ENCODE measurements at places on chromosomes 12 and 14. TPM values are rescaled to one million over a fixed set of nuclear protein-coding genes. Genes with fewer than 3 reads are reported as not detected.

Gene TTC9
- 9.7 TPM for polyA plus RNA-seq

Gene TAS2R8
- polyA plus RNA-seq = not detected

DNA sequence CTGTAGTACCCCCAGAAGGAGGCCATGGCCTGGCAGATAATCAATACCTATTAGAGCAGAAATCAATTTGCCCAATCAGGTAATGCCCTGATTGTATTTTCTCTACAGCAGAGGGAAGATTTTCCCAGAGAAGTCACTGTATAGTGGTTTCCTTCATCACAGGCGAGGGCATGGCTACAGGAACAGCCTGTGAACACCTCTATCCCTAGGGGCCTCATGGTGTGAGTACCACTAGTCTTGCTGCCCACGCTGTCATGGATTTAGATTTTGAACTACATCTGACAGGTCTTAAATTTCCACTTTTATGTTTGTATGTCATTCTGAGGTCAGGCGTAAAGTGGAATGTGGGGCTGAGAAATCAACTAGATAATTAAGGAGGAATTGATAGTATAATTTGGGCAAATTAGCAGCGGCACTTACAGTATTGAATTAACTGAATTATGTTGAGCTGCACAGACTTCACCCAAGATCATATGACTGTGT lies 42.4 kb upstream of the STXBP6 start:
- no peak for DNase-seq

GRCh38 chr14:59339524-59340330 lies 125.5 kb downstream of the GPR135 start:
- DNase-seq = no peak

- no peak for DNase-seq
Observed at GRCh38 chr14:90717916-90718315, 98.3 kb downstream of the TTC7B start.

- DNase-seq = no peak
Observed at GRCh38 chr12:88416786-88417185, 163.5 kb downstream of the KITLG start.

- DNase-seq = no peak
Observed at GRCh38 chr14:75343911-75344310, 65.3 kb downstream of the FOS start.

- DNase-seq = no peak
Observed at GRCh38 chr12:46065412-46066166, 75.2 kb upstream of the SCAF11 start.

- DNase-seq = no peak
Observed at GRCh38 chr12:132866251-132866828, 21.1 kb downstream of the CHFR start.
